ENCODE measurements at places on chromosomes 5 and 9.

DNA sequence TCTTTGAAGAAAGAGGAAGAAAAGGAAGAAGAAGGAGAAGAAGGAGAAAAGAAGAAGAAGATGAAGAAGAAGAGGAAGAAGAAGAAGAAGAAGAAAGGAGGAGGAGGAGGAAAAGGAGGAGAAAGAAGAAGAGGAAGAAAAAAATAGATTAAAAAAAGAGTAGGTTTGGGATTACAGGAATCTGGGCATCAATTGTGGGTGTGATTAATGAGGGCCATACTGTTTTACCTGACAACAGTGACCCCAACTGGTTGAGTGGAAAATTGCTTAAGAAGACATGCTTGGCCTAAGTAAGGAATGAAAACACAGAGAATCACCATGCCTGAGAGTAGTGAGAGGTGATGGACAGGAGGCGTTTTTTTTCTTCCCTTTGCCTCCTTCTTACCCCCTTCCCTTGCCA is 114.6 kb downstream of the FAM170A start:
- no peak for DNase-seq

GRCh38 chr9:3371842-3372241 is 154.0 kb downstream of the RFX3 start:
- DNase-seq: no peak

DNA sequence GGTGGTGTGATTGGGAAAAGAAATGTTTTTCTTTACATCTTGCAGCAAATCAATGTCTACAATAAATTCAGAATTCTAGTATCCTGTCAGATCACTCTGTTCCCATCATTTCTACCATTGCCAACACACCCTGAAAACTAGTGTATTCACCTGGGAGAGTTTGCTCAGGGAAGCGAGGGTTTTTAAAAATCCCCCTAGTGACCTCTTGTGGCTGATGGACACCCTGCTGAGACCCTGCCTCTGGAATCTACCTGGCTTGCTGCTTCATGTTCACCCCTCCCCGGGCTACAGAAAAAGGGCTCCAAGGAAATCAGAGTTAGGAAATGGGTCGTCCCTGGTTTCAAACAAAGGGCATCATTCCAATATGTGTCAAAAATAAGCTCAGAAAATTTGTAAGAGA is 21.4 kb upstream of the ALDOB start:
- DNase-seq: no peak

DNA sequence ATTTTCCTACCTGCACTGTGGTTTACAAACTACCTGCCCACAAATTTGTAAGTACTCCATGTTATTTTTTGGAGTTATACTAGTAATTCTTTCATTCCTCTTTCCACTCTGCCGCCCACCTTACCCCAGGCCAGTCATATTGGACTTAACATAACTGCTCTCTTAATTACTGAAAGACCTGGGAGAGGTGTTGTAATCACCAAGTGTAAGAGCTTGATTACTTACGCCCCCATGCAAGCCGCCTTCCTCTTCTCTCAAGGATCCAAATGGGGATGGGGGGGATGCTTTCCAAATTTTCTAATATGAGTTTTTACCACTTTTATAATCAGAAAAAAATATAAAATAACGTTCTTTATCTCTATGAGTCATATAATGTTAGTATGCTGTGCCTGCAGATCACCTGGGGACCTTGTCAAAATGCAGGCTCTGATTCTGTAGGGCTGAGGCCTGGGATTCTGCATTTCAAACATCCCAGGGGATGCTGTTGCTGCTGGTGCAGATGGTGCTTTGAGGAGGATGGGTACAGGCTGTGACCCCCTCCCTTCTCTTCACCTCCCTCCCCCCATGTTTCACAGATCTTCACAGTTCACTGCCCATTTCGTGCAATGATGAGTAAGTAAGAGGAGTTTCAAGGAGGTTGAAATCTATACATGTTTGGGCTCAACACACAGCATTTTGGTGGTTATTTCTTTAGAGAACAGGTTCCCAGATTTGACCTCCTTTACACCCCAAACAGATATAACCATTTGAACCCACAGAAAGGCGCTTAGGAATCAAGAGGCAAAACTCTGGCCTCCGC is 87.3 kb downstream of the SEC61B start:
- DNase-seq: no peak

DNA sequence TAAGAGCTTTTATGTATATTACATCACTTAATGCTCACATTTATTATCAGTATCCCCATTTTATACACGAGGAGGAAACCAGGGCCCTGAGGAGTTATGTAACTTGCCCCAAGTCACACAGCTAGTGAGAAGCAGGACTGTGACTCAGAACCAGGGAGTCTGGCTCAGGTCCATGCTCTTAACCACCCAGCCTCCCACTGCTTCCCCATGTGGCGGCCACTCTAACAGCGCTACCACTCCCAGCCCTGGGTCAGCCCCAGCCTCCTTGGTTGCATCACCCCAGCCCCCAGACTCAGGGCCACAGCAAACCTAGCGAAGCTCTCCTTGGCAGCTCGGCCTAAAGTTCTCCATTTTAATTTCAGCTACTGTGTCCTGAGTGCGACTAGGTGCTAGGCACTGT is 159.1 kb downstream of the PAX5 start:
- no peak for DNase-seq

GRCh38 chr9:70683841-70684240 is 269.4 kb upstream of the KLF9 start:
- DNase-seq: no peak

DNA sequence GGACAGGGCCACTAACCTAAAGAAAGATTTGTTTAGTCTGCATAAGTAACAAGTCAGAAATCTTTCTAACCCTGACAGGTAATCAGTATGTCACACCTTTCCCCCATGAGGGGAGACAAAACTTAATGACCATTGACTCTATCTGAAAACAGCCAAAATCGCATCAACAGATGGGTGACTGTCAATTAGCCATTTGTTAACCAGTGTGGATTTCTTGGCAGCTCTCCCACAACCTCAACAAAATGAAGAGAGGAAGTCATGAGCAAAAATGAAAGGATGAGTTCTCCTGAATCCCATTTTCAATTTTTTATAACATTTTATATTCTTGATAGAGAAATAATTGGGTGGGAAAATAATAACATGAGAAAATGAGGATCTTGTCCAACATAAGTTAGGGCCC is 84.6 kb upstream of the SNX2 start:
- no peak for DNase-seq

- DNase-seq: no peak
Measured at GRCh38 chr9:28503573-28503972, 930.3 kb upstream of the C9orf72 start.

- no peak for DNase-seq
Measured at GRCh38 chr9:14515049-14515448, 178.2 kb downstream of the ZDHHC21 start.

- DNase-seq: no peak
Measured at GRCh38 chr9:97802276-97802675, 50.8 kb upstream of the FOXE1 start.

- no peak for DNase-seq
Measured at GRCh38 chr5:14327624-14328023, 184.5 kb downstream of the TRIO start.

DNA sequence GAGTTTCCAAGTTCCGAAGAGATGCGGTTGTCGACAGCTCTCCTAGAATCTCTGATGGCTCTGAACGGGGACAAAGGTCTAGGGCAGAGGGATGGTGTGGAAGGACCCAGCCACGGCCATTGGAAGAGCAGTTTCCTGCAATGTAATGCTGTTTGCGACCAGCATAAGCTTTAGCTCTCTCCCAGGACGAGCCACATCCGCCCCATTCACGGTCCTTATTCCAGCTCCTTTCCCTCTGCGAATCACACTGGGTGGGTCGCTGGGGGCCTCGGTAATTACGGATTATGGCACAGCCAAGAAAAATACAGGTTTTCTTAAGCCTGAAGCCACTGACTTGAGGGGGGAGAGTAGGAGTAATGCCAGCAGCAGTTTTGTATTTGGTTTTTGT is 22.7 kb downstream of the ANXA2R start:
- DNase-seq: no peak

DNA sequence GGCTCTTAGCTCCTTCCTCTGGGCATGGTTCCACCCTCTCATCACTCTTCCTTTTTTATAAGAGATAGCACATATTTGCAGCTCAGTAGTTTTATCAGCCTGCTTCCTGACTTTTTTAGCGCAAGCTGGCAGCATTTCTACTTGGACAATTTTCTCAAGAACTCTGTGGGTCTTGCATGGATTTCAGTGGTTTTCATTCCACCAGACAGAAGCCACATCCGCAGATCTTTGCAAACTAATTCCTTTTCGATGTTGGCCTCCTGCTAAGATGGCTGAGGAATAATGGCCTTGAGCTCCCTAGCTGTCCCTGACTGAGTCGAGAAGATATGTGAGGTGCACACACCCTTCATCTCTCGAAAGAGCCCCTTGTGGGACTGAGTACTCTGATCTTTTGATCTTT is 49.5 kb downstream of the GALNT12 start:
- no peak for DNase-seq

- no peak for DNase-seq
Measured at GRCh38 chr5:56389261-56389660, 156.1 kb upstream of the ANKRD55 start.

DNA sequence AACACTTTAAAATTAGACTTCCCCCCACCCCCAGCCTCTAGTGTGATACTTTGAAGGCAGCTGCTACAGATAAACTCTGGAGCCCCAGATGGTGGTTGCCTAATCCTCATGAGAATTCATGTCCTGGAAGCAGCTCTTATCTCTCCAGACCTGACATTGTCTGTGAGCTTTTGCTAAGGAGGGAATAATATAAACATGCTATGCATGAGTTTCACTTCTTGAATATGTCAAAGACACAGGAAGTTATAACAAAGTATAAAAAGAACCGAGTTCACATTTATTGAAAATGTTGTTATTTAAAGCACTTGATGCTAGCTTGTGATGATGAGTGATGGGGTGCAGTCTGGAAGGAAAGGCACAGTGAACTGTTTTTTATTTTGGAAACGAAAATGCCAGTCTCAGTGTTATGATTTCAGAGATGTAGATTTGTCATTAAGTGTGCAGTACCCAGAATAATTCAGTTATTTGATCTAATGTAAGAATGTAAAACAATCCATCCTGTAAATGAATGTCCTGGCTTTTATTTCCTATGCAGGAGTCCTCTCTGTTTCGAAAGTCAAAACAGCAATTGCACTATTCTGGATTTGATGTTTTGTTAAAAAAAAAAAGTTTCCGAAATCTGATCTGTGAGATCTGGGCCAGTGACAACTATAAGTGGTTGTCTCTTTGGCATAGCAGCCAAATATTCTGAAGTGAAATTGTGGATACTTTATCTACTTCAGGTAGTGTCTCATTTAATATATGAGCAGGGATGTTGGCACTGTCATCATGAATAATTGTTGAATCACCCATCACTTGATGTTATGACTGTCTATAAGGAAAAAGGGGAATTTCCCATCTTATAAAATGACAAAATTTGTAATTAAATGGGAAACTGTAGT is 77.0 kb downstream of the ZCCHC7 start:
- DNase-seq: no peak

DNA sequence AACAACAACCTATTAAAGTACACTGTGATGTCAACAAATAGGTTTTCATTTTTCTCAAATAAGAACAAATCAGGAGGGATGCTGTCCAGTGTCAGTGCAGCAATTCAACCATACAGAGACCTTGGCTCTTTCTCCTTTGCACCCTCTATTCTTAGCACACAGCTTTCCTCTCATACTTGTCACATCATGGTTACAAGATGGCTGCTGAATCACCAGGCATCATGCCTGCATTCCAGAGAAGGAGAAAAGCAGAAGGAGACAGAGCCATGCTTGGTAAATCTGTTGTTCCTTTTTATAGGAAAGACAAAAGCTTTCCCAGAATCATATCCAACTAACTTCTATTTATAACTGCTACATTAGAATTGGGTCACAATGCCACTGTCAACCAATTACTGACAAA is 124.7 kb upstream of the VLDLR start:
- no peak for DNase-seq

- DNase-seq: no peak
Measured at GRCh38 chr5:178368716-178369300, 136.2 kb upstream of the PHYKPL start.

DNA sequence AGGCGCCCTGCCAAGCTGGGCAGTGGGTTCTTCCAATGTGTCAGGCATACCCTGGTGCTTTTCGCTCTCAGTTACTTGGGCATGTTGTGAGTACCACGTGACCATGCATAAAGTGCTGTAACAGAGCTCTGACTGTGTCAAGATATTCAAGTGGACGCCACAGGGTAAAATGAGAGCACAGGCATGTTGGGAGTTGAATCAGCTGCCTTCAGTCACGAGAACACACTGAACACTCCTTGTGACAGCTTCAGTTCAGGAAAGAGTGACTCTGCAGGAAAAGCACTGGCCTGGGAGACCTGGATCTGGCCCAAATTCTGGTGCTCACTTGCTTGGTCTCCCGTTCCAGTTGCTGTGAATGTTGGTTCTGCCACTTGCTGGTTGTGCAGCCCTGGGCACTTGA is 5.1 kb downstream of the MLANA start:
- DNase-seq: no peak

- DNase-seq: no peak
Measured at GRCh38 chr5:91477408-91477807, 94.3 kb upstream of the ARRDC3 start.

DNA sequence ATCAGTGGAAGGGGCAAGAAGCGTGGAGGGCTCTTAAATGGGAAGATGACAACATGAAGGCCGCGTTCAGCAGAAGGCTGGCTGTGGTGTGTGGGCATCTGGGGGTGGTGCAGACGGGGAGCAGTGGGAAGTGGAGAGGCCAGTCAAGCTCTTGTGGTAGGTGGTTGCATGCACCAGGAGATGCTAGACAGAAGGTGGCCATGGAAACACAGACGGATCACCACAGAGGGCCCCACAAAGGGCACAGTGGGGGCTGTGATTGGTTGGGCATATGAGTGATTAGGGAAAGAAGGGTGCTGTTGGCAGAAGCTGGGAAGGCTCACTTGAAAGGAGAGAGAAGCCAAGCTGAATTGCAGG is 14.7 kb downstream of the MTMR12 start:
- no peak for DNase-seq

- no peak for DNase-seq
Measured at GRCh38 chr5:106600803-106601202, 1069.9 kb downstream of the EFNA5 start.

- no peak for DNase-seq
Measured at GRCh38 chr5:147410496-147411358, 99.1 kb downstream of the DPYSL3 start.

DNA sequence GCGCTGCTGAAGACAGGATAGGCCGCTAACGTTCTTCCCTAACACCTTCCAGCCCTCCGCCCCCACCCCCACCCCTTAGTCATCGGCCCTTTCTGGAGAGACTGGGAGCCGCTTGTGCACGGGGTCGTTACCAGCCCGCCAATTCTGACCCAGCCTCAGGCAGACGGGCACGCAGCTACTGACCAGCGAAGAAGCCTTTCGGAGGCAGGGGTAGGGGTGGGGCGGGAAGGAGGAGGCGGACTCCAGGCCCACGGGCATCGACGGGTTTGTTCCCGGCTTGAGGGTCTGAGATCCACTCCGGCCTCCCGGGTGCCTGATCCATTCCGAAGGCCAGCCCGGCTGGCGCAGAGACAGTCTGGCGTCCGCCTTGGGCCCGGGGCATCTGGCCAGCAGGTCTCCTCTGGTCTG is 729 bp upstream of the HAND1 start:
- no peak for DNase-seq

Data from stimulated activated CD8-positive, alpha-beta memory T cell treated with anti-CD3 and anti-CD28 coated beads, Interleukin-4, amount 100 ng/mL, for 1 hour (primary cell).